Activated CD8-positive, alpha-beta memory T cell treated with anti-CD3 and anti-CD28 coated beads, Interleukin-2, amount 50 U/mL, for 48 hours (primary cell): ENCODE measurements at places on chromosomes 5 and 9.
A peak's percentile ranks its signal among the peaks of the same experiment; 100 is the strongest.

GRCh38 chr5:77642738-77643653, 4.5 kb upstream of the OTP start:
- DNase-seq: no peak

GRCh38 chr9:90219548-90220118, 423.0 kb downstream of the DIRAS2 start:
- peak; percentile 61 for DNase-seq

DNA sequence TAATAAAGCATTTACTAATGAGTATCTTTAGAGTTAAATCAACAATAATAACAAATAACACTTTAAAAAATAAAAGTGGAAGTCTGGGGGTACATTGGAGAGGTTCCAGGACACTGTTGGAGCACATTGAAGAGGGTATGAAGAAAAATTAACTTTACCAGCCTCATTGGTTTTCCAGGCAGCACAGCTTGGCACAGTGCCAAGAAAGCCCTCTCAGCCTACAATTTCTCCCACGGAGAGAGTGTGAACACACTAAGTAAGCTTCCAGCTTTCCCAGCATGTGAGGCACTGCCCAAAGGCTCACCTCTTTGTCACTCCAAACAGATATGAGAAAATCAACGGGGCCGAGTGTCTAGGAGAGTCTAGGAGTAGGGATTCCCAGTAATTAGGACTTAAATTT, 1912.8 kb upstream of the NUDT12 start:
- DNase-seq: no peak

DNA sequence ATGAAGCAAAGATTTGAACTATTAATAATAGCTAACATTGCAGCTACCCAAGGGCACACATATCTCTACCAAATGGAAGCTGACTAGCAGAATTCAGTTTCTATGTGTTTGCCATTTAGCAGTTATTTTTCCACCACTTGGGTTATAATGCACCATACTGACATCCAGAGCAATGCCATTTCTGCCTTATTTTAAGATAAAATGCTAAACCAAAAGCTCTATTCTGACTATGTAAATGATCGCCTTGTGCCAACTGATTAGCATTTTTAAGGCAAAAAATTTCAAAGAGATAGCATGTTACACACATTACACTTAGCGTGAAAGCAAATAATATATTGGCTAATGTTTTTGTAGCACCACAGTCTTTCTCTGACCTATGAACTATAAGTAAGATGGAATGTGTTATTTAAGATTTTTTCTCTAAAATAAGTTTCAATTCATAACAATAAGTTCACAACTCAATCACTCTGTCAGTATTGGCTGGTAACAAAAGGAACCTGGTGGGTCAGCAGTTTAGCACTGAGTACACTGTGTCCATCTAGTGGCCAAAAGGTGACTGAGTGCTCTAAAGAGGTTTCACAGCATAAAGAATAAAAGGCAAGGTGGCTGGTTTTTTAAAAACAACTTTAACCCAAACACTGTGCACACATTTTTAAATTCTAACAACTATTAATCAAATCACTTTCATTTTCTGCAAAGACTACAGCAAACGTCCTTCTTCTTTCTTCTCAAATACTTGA, 443.5 kb downstream of the PDE4D start:
- no peak for DNase-seq

- peak; percentile 13 for DNase-seq
These were observed 118.1 kb downstream of the ADAMTS2 start for GRCh38 chr5:179227229-179227579.

DNA sequence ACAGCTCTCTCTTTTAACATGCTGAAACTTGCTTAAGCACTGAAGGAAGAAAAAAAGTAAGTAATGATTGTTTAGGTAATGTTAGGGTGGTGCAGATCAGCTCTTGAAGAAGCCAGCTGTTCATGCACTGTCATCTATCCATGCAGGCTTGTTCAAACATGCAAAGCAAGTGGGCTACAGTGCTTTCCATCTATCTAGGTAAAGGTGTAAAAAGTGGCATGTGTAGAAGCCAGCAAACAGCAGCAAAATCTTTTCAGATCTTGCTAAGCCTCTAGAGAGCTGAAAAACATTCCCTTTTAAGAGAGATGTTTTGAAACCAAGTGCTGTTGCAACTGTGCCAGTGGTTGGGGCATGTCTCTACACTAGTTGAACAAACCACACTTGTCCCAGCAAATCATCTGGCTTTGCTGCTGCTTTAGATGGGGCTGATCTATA, 214.4 kb downstream of the EFNA5 start:
- no peak for DNase-seq

GRCh38 chr9:570187-570586, 271.3 kb upstream of the DMRT1 start:
- no peak for DNase-seq

DNA sequence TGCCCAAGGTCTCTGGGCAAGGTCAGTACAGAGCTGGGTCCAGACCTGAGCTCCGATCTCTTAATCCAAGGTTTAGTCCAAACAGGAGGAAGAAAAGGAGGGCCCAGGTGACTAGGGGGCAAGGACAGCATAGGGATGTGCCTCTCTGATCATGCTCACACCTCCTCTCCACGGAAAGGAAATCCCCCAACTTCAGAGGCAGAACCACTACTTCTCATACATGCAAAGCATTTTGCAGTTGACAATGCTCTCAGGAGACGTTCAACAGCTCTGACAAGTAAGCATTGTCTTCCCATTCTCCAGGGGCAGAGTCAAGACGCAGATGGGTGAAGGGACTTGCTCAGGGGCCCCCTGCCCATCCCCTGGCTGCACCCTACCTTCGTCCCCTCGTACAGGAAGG, 8.7 kb upstream of the CORO2A start:
- DNase-seq: no peak

DNA sequence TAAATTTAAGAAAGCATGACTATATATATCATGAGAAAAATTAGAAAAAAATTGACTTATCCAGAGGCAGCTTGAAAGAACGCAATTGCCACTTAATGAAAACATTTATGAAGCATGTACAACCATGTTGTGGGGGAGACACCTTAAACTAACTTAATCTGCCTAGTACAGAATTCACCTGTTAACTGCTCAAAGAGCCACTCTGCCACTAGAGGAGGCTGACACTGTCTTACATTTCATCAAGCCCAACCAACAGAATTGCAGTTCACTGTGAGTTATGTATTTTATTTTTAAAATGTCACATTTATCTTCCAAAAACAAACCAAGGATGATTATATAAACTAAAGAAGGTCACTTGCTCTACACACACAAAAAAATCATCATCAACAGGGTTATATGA, 252.9 kb downstream of the MLLT3 start:
- DNase-seq: no peak

GRCh38 chr9:125330587-125330986, 69.0 kb downstream of the GAPVD1 start:
- DNase-seq: no peak

DNA sequence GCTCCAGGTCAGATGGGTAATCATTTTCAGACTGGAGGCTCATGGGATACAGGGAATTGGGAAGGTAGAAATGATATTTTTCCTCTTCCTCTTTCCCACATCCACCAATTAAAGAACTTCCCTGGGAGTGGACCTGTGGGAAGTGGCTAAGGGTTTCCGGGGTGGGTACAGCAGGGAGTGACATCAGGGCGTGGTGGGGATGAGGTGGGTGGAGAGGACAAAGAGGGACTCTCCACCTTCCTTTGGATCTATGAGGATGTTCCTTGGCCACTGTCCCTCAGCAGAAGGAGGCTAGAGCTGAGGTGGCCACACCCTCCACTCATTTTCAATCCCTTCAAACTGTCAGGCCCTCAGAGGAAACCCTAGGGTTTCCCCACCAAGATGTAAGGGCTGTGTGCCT, 54.7 kb downstream of the IRF1 start:
- peak; percentile 32 for DNase-seq

GRCh38 chr5:81151546-81151945, 81.6 kb upstream of the CKMT2 start:
- no peak for DNase-seq

DNA sequence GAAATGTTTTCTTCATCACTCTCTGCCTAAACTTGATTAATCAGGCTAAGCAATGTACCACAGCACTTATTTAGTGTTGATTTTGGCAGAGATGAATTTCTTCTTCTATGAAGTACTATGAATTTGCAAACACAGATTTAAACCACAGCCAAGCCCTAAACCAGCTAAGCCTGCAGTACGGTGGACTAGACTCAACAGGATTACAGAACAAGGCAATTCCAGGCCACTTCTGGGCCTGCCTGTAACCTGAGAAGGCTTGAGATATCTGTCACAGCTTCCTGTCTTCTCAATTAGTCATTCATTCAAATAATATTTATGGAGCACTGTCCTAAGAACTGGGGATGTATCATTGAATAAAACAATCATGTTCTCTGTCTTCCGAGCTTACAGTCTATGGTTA, 32.4 kb upstream of the CAST start:
- no peak for DNase-seq

- no peak for DNase-seq
These were observed 246.9 kb downstream of the MPDZ start for GRCh38 chr9:13032585-13032984.

DNA sequence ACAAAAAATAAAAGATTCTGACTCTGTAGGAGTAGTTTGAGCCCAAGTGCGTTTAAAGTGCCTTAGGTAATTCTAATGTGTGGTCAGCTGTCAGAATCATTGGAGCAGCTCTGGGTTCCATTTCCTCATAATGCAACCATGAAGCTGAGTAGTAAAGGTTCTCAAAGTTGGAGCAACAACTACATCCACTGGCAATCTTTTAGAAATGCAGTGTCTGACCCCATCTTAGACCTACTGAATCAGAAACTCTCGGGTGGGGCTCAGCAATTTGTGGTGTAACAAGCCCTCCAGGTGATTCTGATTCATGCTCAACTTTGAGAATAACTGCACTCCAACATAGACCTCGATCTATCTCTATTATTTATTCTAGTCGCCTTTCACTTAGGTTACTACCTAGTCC, 7.6 kb upstream of the ALDH1A1 start:
- no peak for DNase-seq

DNA sequence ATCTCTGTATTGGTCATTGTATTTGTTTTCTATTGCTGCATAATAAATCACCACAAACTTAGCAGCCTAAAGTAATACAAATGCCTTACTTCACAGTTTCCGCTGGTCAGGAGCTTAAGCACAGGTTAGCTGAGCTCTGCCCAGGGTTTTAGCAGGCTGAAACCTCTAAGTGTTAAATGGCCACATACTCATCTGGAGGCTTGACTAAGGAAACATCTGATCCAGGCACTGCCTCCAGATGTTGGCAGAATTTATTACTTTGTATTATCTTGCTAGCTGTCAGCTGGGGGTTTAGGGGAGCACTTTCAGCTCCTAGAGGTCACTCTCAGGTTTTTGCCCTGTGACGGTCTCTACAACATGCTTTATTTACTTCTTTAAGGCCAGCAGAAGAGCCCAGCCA, 23.2 kb upstream of the RARS1 start:
- no peak for DNase-seq

- no peak for DNase-seq
These were observed 11.3 kb downstream of the EHMT1 start for GRCh38 chr9:137630126-137630525.

GRCh38 chr5:95554331-95554646, 488 bp downstream of the SKIC3 start:
- no peak for DNase-seq

DNA sequence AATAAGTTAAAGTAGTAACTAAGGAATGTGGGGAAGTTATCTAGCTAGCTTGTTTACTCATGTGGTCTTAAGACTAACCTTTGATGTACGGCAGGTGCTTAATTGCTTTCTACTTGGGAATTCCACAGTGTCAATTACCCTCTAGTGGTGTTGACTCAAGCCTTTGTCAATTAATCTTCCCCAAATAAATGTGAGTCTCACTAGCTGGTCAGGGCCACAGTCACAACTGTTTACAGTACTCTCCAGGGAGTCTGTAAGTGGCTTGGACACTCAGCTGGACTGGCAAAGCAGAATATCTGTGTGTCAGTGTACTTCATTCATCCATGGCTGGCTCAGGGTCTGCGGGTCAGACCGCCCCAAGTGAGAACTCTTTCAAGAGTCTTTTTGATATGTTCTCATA, 30.8 kb downstream of the SMIM3 start:
- DNase-seq: no peak

GRCh38 chr5:80745490-80745889, 90.7 kb upstream of the DHFR start:
- DNase-seq: no peak

DNA sequence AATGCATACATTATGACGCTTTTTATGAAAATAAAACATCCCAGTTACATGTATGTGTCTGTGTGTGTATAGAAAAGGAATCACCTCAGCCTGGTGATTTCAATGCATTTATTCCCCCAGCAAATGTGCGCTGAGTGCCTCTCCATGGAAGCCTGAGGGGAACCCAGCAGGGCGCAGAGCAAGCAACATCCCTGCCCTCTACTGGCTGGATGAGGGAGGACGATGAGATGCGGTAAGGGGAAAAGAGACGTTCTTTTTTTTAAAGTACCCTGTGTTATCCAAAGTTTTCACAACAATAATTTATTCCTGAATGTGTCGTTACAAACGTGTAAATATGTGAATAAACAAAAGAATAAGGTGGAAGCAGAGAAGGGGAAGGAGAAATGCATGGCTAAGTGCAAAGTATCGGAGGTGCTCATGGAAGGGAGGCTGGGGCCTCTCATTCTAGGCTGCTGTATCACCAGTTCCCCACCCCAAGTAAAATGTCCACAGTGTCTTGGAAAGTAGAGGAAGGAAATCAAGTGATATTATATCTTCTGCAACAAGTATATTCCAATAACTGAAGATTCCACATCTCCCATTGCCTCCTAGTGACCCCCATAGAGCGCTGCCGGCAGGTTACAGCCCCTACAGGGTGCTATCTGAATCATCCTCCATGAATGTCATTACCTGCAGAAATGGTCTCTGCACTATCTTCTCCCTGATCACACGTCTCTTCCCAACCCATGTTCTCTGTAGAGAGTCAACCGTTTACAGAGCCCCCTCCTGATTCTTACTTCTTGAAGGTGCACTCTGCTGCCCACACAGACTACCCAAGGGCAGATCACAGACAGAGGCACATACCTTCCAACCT, 13.0 kb upstream of the ABLIM3 start:
- DNase-seq: no peak

DNA sequence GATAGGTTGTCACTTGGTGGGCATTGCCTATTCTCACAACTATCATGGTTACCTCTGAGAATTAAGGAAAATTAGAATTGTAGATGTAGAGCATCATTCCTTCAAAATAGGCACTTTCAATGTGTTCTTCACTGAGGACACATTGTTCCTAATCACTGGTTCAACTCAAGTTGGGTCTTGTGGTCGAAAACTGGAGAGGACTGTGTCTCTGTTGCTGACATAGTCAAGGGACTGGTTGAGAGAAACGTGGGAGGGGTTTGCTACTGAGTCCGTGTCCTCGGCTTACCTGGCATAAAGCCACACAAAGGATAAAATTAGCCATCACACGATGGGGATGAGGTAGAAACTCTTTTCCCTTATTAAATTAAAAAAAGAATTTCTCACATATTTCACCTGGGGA, 205.9 kb upstream of the CD180 start:
- no peak for DNase-seq

GRCh38 chr5:138654281-138654867, 79.2 kb upstream of the HSPA9 start:
- DNase-seq: peak; percentile 82
